M059J (cell line): ENCODE measurements at places on chromosomes 5 and 9.
A peak's percentile ranks its signal among the peaks of the same experiment; 100 is the strongest.

DNA sequence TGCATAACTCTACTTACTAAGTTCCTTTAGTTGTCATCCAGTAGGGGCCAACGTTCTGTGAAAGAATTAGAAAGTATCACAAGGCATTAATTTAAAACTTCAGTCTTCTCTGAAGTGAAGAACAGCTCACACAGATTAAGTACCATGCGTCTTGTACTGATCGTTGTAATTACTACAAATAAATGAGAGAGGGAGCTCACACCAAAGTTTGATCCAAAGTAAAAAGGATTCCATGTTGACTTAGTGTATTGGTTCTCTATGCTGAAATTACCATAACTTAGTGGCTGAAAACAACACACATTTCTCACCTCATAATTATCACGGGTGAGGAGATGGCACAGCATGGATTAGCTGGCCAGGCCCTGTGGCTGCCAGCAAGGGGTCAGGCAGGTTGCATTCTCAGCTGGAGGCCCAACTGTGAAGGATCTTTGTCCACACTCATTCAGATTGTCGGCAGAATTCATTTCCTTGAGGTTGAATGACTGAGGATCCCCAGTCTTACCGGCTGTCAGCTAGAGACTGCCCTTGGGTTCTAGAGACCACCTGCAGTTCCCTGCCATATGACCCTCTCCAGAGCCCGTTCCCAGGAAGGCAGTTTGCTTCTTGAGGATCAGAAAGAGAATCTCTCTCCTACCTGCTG, 169.1 kb downstream of the YTHDC2 start:
- peak; percentile 2 for DNase-seq

DNA sequence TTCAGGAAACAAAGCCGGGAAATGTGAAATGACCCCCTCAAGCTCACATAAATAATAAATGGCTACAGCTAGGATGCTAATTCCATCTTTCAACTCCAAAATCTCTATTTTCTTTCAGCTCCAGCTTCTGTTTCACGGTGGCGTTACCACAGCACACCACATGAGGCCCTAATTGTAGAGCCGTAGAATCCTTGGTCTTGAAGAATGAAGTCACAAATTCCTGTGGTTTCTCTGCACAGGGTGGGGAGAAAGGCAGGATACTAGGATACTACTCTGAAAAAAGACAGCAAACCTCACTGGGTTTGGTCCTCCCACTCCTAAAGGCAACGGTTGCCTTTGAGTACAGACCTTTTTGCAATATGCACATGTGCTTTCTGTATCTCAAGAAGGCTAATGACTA, 13.9 kb upstream of the RARS1 start:
- DNase-seq: peak; percentile 92

- peak; percentile 55 for DNase-seq
Measured at GRCh38 chr9:97808972-97809371, 44.1 kb upstream of the FOXE1 start.

DNA sequence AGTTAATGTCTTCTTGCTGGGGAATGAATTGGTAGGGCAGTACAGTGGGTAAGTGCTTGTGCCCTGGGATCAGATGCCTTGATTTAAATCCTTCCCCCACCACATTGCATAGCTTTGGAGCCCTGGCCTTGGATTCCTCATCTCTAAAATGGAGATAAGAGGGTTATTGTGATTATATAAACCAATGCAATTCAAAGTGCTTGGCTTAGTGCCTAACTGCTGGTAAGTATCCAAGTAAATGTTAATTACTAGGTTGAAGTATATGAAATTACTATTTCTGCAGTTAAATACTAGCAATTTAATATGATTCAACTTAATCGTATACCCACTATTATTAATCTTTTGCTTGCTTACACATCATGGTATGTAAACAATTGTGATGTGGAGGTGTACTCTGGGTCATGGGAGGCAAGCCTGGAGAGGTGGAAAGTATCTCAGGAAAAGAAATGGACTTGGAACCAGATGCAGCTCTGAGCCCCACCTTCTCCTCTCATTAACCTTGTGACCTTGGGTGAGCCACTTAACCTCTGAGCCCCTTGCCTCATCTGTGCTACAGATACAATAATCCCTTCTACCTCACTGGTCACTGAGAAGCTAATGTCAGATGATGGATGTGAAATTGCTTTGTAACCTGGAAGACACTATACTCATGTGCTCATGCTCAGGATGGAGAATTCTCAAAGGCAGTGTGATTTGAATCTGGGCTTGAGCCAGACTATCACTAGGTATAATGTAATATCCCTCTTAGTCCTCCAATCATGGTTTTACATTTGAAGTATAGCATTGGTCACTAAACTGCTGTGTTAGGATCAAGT, 23.8 kb downstream of the NEUROG1 start:
- DNase-seq: no peak

GRCh38 chr9:106726070-106726815, 136.7 kb upstream of the ZNF462 start:
- no peak for DNase-seq

GRCh38 chr9:5978523-5978922, 36.9 kb downstream of the RANBP6 start:
- DNase-seq: no peak

DNA sequence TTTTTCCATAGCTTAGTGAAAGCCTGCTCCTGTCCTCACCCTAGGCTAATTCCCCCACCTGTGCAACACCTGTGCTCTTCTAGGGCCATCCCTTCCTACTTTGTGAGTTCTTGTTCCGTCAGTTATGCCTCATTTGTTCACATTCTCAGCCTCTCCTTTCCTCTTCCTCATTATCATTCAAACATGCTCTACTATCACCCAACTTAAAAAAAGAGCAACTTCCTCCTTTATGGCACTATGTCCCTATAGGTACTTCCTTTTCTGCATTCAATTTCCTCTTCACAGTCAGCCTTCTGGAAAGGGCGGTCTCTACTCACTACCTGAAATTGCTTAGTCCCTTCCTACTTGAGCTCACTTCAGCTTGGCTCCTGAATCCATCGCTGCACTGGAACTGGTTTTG, 111.8 kb upstream of the LHFPL2 start:
- DNase-seq: no peak

DNA sequence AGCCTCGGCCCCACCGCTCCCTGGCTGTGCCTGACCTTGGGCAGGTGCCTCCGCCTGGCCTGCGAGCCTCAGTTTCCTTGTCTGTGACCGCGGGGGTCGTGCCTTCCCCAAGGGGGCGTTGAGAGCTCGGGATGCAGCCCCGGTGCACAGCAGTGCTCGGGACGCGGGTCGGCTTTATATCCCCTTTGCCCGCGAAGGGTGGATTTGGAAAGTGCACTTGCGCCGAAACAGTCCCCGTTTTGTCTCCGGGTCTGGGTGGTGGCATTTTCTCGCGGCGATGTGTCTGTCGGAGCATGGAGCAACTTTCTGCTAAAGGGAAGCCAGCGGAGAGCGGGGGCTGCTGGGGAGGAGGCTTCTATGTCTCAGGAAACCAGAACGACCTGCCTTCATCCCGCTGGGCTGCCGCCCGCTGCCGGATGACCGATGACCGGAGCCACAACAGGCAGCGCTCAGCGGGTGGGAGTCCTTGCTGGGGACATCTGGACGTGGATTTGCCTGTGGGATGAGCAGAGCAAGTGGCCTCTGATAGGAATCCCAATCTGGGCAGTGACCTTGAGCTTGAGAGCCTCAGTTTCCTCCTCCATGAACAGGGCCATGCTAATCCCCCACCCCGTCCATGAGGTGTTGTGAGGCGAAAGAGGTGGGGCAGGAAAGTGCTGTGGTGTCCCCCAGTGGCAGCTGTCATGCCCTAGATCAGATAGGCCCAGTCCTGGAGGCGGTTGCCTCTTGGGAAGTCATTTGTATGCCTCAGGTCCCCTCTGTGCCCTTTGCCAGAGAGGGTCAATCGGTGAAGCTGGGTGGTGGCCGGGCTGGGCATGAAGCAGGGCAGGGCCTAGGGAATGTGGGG, 651 bp downstream of the HRH2 start:
- peak; percentile 5 for DNase-seq

- no peak for DNase-seq
Measured at GRCh38 chr5:135116160-135116561, 82.1 kb upstream of the PITX1 start.

GRCh38 chr9:130333041-130333711, 67.6 kb downstream of the HMCN2 start:
- DNase-seq: no peak

DNA sequence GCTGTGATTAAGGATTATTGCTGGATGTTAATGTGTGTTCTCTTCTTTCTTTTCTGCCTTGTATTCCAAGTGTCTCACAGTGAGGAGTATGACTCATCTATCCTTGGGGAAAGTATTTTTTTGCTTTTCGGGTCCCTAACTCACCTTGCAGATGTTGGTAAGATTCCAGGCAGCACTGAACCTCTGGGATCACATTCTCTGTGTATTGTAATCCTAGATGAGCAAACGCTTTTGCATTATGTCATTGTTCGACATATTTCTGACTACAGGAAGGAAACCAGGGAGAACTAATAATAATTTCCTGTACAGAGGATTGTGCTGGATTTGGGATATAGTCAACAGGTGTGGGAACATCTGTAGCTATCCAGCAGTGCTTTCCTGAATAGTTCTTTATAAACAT, 246.1 kb upstream of the TUT7 start:
- peak; percentile 68 for DNase-seq

DNA sequence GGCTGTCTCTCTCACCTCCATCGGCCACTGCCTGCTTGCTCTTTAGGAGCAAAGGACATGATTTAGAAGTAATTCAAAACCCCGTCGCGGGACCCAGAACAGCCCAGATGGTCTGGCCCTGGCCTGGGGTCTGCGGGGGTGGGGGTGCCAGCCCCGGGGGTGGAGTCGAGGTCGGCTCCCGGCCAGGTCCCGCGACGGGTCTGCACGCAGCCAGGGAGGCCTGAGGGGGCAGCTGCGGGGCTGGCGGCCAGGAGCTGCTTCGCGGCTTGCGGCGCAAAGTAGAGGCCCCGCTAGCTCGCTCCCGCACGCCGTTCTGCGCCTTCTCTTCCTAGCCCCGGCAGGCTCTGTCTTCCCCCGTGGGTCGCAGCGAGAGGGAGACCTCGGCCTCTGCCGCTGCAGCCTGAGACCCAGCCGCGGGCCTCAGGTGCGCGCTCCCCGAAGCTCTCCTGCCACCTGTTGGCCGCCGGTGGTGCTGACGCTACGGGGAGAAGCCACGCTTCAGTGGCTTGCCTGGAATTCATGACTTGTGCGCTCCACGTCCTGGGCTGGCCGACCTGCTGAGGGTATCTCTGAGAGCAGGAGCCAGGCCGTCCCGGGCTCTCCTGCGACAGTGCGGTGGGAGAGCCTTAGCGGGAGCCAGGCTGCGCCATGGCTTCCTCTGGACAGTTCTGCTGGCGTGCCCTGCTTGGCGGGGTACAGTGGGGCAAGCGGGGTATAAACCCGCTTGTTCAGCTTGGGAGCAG, 157.2 kb upstream of the PITX1 start:
- DNase-seq: peak; percentile 73

- DNase-seq: no peak
Measured at GRCh38 chr5:146206257-146206656, 2.9 kb downstream of the RBM27 start.

GRCh38 chr9:114061830-114062474, 16.1 kb downstream of the AMBP start:
- no peak for DNase-seq

DNA sequence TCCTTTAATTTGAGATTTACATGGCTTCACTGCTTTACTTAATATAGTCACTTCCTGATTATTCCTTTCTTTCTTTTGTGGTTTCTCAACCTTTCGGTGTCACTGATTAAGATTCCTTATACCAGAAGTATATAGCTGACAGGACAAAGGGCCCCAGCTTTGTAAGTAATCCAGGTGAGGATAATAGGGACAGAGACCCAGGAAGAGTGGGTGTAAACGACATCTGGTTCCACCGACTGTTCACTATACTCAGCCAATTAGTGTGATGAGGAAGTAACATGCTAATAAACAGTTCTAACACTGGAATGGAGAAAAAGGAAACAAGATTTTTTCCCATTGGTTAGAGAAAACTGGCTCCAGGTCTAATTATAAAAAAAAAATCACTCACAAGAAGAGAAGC, 286.3 kb upstream of the EFNA5 start:
- no peak for DNase-seq

DNA sequence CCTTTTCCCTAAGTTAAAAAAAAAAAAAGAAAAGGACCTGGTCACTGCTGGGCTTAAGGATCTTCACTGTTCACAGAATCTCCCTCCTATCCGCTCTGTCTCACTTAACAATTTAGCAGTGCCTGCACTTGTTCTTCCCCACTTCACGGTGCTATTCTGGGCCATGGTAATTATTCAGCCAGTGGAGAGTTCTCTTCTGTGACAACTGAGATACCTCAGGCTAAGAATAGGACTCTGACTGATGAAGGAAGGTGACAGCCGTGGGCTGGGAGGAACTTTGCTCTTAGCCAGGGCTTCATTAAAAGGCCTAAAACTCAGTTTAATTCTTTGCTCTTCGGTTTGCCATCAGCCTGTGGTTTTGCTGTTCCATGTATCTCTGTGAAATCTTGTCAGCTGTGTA, 51.9 kb upstream of the ENTREP1 start:
- no peak for DNase-seq

- peak; percentile 30 for DNase-seq
Measured at GRCh38 chr5:31954091-31954490, 220.0 kb downstream of the GOLPH3 start.

- DNase-seq: peak; percentile 18
Measured at GRCh38 chr5:113190347-113190746, 213.7 kb downstream of the DCP2 start.

DNA sequence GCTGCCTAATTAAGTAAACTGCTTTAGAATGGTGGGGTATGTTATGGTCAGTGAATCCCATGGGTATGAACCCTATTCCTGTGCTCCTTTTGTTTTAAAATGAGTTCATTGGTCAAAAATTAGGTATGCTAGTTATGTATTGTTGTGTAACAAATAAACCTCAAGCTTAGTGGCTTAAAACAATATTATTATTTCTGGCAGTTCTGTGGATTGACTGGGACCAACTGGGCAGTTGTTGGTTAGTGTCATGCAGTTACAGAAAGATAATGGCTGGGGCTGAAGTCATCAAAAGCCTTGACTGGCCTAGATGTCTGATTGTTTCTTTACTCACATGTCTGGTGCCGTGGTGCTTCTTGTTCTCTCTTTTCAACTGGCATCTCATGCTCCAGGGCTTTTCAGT, 8.9 kb upstream of the PTAR1 start:
- no peak for DNase-seq

DNA sequence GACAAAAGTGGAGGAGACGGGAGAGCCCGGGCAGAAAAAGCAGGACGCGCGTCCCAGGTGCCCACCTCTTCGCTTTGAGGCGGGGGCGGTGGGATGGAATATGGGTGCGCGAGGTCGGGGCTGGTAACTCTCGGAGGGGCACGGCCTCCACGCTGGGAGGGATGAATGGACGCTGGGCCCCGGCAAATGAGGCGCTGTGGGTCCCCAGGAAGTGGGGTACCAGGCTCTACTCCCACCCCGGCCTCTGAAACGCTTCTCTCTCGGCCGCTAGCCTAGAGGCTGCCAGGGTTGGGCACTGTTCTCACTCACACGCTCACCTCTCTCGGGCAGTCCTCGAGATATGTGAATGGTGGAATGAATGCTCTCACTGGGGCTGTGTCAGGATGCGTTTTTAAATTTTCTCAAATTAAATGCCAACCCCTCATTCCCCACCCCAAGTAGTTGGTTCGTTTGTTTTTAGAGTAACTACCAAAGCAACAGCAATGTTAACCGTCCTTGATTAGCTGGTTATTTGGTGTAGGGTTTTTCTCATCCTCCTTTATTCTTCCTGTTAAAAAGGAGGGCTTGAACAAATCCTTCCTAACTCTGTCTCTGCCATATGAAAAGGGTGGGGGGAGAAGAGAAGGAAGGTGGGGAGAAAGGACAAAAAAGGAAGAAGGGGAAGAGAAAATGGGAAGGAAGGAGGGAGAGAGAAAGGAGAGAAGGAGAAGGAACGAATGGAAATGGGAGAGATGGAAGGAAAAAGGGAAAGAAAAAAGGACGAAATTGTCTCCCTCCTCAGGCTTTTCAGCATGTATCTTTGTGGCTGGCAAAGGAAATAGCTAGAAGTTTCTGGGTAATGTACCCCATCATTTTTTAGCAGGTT, 1.3 kb upstream of the EBF1 start:
- DNase-seq: no peak
